ENCODE measurements at places on chromosomes 7 and 10.
A peak's percentile ranks its signal among the peaks of the same experiment; 100 is the strongest.

DNA sequence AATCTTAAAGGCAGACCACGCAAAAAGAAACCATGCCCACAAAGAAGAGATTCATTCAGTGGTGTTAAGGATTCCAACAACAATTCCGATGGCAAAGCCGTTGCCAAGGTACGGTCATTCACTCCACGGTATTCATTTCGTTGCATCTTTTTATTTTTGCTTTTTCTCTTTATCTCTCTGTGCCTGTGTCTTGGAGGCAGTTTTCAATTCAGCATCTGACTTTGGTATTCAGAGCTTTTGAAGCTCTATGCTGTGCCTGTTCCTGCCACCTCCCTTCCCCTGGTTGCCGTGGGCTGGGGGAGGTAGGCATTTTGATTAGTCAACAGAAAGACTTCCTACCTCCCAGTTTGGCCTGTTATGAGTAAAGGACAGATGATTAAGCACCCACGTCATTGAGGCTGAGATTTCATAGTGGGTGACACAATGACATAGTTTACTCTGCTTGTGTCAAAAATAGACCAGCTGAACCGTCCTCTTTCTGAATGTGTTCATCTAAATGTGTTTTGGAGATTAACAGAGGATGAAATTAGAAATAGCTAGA is 149.5 kb downstream of the ARID5B start:
- peak; percentile 46 for DNase-seq

DNA sequence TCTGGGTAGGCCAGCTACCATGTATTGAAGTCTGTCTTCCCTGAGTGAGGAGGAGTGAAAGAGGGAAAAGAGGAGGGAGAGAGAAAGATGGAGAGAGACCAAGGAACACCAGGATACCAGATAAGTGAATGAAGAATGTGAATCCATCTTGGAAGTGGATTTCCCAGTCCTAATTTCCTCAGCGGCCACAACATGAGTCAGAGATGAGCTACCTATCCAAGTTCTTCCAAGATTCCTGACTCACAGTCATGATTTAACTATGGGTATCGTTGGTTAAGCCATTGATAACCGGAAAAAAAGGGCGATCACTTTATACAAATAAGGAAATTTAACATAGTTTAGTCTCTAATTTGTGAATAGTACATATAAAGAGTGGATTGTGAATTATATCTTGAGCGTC is 561.8 kb downstream of the ATRNL1 start:
- no peak for DNase-seq

DNA sequence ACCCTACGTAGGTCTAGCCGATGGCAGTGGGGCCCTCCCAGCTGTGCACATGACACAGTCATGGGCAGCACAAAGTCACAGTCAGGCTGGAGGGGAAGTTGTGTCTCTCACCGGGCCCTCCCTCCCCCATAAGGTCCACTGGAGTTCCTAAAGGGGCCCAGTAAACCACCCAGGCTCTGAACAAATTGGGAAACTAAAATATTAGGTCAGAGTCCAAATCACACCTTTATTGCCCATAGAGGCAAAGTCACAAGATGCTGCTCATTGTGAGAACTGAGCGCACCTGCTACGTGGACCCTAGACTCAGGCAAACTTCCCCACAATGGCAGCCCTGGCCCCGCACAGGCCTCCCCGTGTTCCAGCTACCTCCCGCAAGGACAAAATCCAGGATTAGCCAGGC is 45.2 kb upstream of the SH2B2 start:
- DNase-seq, result no peak

- no peak for DNase-seq
Observed at GRCh38 chr10:30036341-30036740, 23.0 kb downstream of the JCAD start.

GRCh38 chr10:91976317-91977051 is 52.9 kb downstream of the BTAF1 start:
- DNase-seq, result no peak

DNA sequence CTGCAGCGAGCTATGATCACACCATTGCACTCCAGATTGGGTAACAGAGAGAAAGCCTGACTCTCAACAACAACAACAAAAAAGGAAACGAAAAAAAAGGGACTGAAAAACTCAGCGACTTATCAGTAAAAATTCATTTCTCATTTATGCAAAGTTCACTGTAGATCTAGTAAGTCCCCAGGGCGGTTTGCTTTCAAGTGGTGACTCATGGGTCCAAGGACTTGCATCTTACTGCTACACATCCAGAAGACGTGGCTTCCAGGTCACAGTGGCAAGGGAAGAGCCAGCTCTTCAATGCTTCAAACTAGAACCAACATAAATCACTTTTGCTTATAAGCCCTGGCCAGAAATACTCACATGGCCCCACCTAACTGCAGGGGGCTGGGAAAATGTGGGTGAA is 178.3 kb upstream of the AUTS2 start:
- DNase-seq, result no peak

DNA sequence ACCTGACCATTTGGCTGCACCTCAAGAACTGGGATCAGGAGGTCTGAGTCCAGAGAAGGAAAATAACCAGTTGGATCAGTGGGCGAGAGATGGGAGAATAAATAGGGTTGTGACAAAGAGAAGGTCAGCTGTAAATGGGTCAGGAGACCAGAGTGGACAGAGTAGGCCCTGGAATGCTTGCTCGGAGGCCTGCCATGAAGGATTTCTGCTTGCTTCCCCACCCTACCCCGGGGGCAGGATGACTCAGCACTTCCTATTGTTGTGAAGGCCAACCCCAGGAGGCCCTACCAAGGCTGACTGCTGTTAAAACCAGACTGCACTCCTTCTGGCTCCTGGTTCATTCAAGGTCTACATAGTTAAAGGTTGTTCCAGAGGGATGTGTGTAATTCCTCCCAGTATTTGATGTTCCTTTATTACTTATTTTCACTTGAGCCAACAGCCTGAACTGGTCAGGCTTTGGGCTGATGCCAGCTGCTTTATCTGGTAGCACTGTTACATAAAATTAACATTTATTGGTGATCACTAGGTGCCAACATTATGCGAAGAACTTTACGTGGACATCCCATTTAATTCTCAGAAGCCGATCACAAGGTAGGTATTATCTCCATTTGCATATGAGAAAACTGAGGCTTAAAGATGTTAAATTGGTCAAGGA is 27.3 kb upstream of the IFRD1 start:
- DNase-seq, result no peak

DNA sequence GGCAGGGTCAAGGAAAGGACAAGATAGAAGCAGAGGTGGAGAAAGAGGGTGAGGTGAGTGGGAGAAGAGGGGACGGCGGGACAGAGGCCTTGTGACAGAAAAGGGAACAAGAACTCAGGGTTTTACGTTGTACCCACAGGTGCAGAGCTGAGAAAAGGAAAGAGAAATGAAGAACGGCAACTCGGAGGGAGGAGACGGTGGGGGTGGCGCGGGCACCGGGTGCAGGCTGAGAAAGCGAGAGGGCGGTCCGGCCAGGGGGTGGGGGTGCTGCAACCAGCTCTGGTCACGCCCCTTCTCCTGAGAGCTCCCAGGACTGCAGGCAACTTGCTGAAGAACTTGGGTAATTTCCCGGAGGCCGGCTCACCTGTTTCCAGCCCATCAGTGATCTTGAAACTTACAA is 65.3 kb downstream of the CARD11 start:
- peak; percentile 81 for DNase-seq

GRCh38 chr10:118026936-118027335 is 19.8 kb downstream of the RAB11FIP2 start:
- no peak for DNase-seq

- DNase-seq, result no peak
Observed at GRCh38 chr10:78623578-78624215, 445.1 kb upstream of the ZMIZ1 start.

- peak; percentile 25 for DNase-seq
Observed at GRCh38 chr7:112869111-112869774, 79.0 kb upstream of the TMEM168 start.

GRCh38 chr10:63965846-63966245 is 444.6 kb downstream of the REEP3 start:
- DNase-seq, result no peak

- DNase-seq, result no peak
Observed at GRCh38 chr10:3123571-3124411, 48.8 kb downstream of the PITRM1 start.

DNA sequence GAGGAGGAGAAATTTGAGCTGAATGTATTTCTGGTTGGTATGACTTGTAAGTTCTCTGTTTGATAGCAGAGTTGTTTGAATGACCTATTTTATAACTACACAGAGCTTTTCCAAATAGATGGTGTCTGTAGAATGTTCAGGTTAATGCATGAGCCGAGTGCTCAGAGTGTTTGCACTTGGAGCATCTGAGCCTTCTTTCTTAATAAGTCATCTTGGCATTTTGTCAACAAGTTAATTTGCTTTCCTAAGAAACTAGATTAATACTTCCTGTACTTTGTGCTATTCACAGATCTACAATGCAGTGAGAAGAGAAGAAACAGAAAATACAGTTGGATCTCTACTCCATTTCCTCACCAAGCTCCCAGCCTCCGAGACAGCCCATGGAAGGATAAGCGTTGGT is 138.2 kb downstream of the PLCE1 start:
- no peak for DNase-seq

- DNase-seq, result peak; percentile 26
Observed at GRCh38 chr7:78039790-78040776, 241.5 kb downstream of the PHTF2 start.

GRCh38 chr7:134254311-134254710 is 62.4 kb downstream of the SLC35B4 start:
- no peak for DNase-seq

GRCh38 chr7:45642044-45642443 is 67.9 kb downstream of the ADCY1 start:
- DNase-seq, result no peak

GRCh38 chr10:9545073-9545472 is 1472.6 kb upstream of the CELF2 start:
- DNase-seq, result no peak

- no peak for DNase-seq
Observed at GRCh38 chr7:120927454-120928103, 23.0 kb upstream of the ING3 start.

DNA sequence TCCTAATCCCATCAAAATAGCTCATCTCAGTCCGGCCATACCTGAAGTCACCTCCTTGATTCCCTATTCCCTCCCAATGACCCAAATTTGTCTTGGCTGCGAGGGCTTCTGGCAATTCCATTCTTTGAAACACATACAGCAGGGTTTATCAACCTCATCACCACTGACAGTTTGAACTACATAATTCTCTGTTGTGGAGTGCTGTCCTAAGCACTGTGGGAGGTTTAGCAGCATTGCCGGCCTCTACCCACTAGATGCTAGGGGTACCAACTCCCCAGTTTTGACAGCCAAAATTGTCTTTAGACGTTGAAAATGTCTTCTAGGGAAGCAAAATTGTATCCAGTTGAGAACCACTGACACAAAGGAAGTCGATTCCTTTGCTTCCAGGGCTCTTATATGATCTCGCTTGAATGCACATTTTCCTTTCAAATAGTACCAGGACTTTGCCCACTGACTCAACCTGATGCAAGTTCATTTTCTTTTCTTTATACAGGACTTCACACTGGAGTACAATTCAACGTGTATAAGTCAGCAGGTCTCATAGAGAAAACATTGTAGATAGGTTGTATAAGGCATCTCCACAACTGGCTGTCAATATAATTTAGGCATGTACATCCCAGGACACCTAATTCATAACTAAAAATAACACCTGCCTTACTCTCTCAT is 133.3 kb downstream of the STRA8 start:
- no peak for DNase-seq

DNA sequence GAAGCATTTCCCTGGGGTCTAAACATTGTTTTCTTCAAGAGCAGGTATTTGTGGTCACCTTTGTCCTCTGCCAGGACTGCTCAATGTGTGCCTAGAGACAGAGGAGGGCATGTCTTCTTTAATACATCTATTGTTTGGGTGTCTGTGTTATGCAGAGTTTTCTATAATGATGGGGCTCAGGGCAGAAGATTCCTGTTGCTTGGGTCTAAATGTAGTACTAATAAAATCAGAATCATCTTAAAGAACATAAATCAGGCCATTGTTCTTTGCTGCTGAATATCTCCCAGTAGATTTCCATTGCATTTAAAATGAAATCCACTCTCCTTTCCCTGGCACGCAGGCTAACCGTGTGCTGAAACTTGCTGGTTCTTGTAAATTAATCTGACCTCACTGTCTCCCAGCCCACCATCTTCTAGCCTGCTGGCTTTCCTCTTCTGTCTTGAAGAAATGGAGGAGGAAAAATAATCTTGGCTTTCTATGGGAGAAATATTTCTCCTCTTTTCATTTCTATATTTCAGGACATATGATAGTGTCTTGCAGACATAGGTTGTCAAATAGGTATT is 1396.8 kb downstream of the GATA3 start:
- no peak for DNase-seq

DNA sequence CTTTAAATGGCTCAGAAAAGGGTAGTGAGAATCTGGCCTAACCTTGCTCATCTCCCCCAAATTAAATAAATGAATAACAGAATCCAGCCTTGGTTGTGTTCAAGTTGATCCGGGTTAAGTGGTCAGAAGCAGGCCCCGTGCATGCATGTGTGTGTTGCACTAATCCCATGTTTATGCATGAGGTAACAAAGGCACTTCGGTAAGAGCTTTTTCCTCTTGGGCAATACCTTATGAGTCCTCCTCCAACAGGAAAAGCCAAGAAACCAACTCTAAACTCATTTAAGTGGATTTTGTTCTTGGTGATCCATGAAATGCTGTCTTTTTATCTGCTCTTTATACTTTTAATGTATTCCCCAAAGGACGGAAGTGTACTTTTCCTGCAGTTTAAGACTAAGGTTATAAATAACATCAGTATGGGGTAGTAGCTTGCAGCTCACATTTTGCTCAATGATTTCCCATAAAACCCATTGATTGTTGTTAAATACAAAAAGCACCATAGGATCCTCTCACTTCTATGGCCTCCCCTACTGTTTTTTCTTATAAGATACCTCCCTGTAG is 104.9 kb upstream of the YAE1 start:
- no peak for DNase-seq

- DNase-seq, result no peak
Observed at GRCh38 chr10:101223274-101224059, 5.8 kb downstream of the LBX1 start.

GRCh38 chr7:26441002-26441521 is 149.4 kb downstream of the SNX10 start:
- DNase-seq, result no peak

DNA sequence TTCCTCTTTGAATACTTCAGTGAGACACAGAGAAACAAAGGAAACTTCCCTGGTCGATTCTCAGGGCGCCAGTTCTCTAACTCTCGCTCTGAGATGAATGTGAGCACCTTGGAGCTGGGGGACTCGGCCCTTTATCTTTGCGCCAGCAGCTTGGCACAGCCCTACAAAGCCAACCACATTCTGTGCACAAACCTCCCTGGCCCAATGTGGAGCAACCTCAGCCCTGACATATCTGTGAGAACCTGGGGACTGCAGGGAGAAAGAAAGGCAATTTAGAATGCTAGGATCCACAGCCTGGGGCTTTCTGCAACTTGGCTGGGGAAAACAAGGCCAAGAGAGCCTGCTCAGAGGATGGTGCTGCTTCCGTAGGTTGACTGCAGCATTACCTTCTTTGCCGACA is 63.5 kb upstream of the PRSS58 start:
- no peak for DNase-seq

- no peak for DNase-seq
Observed at GRCh38 chr10:99341860-99342490, 12.8 kb downstream of the CNNM1 start.
